ENCODE measurements at places on chromosomes 7 and 10.

GRCh38 chr10:100345570-100346330 lies 1.3 kb upstream of the SCD start:
- DNase-seq, result peak; percentile 79

DNA sequence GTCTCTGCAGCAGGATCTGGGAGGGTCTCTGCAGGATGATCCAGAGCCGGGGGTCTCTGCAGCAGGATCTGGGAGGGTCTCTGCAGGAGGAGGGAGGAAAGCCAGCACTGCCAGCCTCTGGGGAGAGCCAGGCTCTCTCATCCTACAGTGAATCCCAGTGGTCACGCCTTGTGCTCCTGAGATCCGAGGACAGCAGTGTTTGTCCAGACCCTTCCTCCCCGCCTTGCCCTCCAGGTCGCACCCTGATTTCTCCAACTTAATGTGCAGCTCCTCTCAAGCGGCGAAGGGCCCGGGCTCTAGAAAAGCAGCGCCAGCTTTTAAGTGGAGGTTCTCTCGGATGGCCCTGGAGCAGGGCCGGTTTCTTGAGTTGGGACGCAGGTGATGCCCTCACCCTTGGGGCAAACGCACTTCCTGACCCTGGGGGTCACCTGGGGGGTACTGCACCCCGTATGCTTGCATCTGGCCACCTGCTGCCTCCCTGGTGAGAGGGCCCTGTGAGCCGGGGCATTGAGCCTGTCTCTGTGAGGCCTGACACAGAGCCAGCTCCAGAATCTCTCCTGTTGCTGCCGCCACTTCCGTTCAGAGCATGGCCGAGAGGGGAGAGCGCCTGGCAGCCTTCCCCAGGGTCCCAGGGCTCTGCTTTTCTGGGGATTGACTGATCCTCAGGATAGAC lies 111.6 kb downstream of the ACTR3B start:
- DNase-seq, result no peak

DNA sequence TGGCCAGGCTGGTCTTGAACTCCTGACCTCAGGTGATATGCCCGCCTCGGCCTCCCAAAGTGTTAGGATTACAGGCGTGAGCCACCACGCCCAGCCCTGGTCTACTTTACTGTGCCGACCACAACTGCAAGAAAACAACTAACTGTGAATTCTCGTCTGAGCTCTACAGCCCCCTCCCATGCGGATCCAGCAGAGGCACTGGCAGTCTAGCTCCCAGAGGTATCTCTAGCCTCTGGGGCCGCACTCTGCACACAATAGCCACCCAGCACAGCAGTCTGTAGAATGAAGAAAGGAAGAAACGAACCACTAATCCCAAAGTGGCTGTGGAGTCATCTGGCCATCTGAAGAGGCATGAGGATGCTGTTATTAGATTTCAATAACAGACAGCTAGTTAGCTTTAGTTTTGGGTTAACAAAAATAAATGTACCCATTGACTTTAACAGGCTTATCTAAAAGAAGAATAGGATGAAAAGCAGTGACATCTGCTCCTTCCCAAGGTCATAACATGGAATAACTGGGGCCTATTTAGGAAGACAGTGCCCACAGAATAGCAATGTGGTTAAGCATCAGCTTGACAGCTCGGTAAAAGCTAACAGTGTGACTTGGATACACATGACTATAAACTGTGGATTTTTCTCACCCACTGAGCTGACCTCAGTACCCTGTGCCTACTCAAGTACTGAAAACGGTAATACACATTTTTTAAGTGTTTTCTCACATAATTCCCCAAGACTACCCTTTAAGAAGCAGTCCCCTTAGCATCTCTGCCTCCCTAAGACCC lies 131.9 kb downstream of the TNS3 start:
- DNase-seq, result peak; percentile 84

DNA sequence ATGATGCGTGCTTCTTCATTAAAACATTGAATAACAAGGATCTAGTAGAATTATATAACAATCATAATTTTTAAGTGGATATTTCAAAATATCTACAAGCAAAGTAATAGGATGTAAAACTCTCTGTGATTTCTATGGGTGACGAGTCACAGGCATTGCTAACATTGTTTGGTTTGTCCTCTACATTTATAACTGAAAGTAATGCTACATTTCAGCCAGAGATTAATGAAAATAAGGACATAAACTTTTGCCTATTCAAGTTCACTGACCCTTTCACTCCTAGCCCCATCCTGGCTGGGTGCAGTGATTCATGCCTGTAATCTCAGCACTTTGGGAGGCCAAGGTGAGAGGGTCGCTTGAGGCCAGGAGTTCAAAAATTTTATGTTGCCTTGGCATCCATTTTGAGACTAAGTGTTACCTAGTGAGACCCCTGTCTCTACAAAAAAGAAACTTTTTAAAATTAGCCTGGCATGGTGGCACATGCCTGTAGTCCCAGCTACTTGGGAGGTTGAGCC lies 38.4 kb upstream of the HSPA12A start:
- DNase-seq, result no peak

DNA sequence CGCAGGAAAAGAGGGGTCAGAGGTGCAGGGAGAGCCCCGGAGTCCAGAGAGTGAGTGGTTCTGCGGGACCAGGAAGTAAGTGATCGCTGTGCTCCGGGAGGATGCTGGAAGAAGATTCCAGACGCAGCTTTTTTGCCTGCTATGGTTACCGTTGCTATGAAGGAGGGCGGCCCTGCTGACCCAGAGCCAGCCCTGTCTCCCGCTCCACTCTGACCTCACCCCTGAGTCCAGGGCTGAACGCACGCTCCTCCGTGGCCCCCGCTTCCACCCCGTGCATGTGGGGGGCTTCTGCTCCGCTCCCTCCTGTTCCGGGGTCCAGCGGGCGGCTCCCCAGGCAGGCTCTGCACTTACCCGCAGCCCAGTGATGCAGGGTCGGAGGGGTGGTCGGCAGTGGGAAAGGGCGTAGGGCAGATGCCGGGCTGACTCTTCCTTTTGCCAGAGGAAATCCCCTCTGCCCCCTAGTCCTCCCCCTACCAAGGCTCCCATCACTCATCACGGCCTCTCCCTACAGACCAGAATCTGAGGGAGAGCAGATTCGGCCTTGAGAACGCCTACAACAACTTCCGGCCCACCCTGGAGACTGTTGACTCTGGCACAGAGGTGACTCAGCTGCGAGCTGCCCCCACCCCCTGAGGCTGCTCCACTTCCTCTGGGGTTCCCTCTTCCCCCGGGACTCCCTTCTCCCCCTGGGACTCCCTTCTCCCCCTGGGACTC lies 2.7 kb upstream of the MUC17 start:
- peak; percentile 97 for DNase-seq

- no peak for DNase-seq
Observed at GRCh38 chr10:128902031-128902710, 564.9 kb upstream of the MGMT start.

DNA sequence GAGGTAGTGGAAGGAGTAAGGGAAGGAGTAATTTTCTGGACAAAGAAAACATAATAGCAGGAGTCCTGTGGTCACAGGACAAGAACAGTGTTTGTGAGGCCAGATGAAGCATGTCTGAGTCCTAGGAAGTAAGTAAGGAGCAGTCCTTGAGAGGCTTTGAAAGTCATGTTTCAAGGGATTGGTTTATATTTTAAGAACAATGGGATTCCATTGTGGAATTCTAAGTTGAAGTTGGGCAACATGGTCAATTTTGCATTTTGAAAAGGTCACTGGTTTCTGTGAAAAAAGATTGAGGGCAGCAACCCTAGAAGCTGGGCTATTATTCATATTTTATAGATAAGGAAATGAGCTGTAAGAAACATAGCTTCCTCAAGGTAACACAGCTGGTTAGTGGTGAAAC lies 10.8 kb upstream of the SLC25A28 start:
- DNase-seq, result no peak

DNA sequence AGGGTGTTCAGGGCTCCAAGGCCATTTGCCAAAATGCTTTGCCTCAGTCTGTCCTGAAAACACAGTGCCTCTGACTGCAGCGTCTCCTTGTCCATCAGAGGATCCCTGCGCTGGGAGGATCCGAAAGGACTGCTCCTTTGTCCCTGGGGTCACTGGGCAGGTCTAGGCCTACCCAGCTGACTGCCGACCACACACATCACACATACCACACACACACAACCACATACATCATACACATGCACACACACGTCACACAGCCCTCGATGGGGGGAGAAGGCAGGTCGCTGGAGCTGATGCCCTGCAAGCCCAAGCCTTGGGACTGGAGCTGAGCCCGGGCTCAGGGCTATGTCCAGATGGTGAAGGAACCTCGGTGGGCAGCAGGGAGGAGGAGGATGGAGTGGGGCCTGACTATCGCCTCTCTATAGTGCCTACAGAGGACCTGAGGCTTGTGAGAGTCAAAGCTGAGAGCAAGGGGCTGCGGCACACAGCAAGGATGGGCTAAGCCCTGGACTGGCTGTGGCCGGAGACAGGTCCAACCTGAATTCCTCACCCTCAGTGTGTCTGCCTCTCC lies 29.1 kb downstream of the GPRIN2 start:
- no peak for DNase-seq

GRCh38 chr10:49010865-49011264 lies 71.2 kb upstream of the LRRC18 start:
- no peak for DNase-seq

- DNase-seq, result no peak
Observed at GRCh38 chr7:119465798-119466305, 807.1 kb upstream of the KCND2 start.

- DNase-seq, result no peak
Observed at GRCh38 chr10:60347270-60347669, 42.4 kb downstream of the ANK3 start.

DNA sequence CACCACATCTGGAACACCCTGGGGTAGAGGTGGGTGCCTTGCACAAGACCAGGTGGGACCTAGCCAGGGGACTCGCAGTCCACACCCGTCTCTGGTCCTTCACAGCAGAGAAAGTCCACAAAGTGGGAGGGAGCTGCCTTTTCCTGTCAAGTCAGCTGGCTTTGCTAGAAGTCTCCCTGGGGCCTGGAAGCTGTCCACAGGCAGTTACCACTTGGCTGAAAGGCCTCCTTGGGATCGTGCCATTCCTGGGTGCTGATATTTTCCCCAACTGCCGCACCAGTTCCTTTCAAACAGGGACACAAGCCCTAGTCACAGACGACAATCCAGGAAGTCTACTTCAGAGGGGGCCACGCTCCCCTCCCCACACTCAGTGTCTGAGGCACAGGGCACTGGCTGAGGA lies 75.4 kb downstream of the AFAP1L2 start:
- no peak for DNase-seq

DNA sequence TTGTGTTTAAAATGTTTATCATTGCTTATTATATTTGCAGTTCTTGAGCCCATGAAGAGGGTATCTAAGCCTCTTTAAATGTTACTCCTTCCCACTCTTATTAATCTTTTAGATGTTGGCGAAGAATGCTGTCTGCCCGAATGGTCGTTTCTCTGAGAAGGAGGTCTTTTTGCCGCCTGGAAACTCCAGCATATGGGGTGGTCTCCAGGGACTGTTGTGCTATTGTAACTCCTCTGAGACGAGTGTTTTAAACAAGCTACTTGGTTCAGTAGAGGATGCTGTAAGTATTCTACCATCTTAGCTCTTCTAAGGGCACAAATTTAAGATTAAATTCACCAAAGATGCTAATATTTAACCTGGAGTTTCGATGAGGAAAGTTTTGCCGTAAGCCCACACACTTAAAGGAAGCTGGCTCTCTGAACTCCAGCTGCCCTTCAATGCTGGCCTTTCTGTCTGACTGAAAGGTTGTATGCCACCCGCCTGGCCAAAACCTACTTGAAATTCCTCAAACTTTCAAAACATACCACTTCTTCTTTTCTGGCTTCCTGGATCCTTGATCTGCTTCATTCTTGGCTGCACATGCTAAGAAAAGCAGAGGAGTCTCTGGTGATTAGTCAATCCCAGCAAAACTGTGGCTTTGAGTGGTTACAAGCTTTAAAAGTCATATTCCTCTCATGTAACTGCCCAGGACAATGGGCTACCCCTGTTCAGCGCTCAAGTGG lies 74.7 kb downstream of the ABCA13 start:
- DNase-seq, result no peak

DNA sequence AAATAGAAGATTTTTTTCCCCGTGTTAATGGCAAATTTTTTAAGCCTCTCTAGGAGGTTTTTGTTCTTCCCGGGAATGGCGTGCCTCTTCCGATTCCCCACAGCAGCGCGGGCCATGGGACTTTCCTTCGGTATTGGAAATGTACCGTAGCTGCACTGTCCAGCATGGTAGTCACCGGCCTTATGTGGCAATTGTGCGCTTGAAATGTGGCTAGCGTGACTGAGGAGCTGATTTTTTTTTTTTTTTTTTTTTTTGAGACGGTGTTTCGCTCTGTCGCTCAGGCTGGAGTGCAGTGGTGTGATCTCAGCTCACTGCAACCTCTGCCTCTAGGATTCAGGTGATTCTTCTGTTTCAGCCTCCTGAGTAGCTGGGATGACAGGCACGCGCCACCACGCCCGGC lies 938 bp upstream of the TCTN3 start:
- DNase-seq, result no peak

GRCh38 chr10:97312897-97313296 lies 6.2 kb upstream of the FRAT1 start:
- no peak for DNase-seq

DNA sequence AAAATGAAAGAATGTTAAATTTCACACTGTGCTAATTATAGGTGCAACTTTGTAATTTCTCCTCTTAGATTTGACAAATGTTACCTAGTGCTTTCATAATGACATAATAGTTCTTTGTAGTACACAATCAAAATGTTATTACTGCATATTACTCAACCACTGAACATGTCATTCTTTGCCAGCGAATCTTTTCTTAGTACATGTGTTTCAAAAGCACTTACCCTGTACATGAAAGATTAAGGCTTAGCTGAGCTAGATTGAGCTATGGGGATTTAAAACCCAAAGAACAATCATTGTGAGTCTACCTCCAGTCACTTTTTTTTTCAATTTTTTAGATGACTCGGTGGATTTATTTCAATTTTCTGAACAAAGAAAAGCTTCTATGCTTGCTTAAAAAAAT lies 123.5 kb upstream of the FERD3L start:
- DNase-seq, result no peak

- DNase-seq, result no peak
Observed at GRCh38 chr10:123580426-123580825, 85.7 kb upstream of the GPR26 start.

GRCh38 chr10:90130321-90131086 lies 429.1 kb downstream of the KIF20B start:
- DNase-seq, result no peak

DNA sequence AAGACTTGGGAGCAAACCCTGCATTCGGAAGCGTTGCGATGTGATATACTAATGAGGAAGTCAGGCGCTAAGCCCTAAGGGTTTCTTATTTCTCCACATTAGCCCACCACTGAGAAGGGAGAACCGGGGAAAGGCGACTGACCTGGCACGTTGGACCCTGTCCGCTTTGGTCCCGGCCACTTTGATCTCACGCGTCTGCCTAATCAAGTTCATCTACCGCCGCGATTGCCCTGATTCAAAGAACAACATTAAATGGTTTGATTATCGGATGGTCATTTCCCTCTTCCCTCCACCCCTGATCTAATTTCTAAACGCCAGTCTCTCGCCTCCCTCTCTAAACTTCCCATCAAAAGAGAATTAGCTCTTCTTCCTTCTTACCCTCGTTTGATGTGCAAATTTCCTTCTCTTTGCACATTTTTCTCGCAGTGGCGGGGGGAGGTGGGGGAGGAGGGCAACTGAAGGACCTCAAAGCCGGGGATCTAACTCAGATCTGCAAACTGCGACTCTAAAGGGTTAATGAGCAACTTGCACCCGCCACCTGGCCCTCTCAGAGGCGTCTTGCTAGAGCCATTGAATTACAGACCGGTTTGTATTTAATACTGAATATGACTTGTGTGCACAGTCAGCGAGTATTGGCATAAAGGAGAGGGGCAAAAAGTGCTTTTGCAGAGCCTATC lies 687 bp upstream of the DKK1 start:
- peak; percentile 30 for DNase-seq
